Keratinocyte (primary cell): ENCODE measurements at places on chromosomes 7 and 10. TPM values are rescaled to one million over a fixed set of nuclear protein-coding genes. Genes with fewer than 3 reads are reported as not detected.

DNA sequence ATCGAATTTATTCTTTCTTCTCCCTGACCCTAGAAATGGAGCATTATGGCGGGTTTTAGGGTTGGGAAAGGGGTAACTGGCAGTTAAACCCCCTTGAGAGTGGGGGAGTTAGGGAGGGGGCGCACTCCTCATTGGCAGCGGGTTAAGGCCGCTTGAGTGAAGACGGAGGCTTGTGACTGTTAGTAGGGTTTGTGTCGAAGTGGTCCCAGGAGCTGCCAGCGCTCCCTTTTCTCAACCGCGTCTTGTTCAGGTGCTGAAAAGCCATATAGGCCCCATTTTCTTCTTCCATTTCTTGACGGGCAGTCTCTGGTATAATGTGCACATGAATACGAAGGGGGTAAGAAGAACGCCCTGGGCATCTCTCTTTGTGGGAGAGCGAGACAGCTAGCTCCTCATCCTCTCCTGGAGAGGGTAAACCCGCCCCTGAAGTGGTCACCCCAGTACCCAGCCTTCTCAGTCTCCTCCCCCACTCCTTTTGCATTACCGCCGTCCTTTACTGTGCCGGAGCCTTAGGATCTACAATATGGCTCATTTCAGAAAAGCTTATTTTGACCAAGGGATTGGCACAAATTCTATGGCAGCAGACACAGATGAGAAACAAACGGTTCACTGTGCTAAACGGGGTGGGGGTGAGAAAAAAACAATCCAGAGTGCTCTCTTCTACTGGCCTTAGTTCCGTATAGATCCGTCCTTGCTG lies 836 bp downstream of the KMT2E start:
- no peak for DNase-seq

LLCFC1 gene
- polyA plus RNA-seq = not detected in 3 replicates

DNA sequence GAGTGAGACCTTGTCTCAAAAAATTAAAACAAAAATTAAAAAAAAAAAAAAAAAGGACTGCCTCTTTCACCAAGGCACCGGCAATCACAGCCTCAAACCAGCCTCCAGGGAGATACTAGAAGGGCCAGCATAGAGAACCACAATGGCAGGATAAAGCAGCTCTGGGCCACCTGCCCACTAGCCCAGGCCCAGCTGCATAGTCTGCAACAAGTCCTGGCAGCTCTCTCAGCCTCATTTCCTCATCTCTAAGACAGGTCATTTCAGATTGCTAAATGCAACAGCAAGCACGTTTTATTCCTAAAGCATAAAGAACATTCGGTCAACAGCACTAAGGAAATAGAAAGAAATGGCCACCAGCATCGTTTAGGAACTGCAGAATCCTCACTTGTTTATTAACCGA lies 28.8 kb downstream of the XPNPEP1 start:
- DNase-seq = peak; percentile 52

NOS3 gene
- 0.77 to 1.2 TPM (median 0.95 TPM) in 3 replicates for polyA plus RNA-seq

FOXI2 gene
- not detected in 3 replicates for polyA plus RNA-seq

FXYD4 gene
- polyA plus RNA-seq = not detected in 3 replicates

GRCh38 chr10:67119651-67120050 lies 193.8 kb downstream of the LRRTM3 start:
- no peak for DNase-seq

GRCh38 chr10:86960003-86960862 lies 1.8 kb downstream of the SNCG start:
- no peak for DNase-seq

HTR5A gene
- polyA plus RNA-seq = not detected in 3 replicates

GRCh38 chr7:112886208-112886607 lies 96.0 kb upstream of the TMEM168 start:
- DNase-seq = no peak

DNA sequence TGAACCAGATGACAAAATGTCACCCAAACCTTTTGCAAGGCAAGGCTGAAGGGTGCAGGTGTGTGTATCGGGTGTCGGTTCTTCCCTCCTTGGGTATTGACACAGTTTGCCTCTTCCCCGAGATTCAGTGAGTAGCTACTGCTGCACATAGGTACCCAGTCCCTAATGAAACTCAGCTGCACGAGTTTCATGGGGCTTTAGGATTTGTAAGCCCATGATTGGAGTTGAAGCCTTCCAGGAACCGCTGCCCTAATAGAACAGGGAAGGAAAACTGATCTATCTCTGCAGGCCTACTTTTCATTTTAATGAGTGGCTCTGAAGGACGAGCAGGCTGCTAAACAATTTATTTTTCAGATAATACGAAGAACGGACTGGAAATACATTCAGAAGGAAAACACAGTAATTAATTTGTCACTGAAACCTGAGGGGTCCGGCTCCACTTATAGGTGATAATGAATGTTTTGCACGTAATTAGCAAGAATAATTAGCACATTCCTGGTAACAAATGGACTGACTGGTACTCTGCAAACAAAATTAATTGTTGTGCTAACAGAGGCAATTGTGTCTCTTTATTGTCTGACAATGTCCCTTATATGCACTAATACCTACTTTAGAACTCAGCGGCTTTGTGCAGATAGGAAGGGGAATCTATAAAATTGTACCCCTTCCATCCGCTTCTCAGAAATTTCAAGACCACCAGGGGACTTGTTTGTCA lies 49.6 kb upstream of the FZD8 start:
- DNase-seq = no peak

GRCh38 chr10:71705582-71705981 lies 14.0 kb downstream of the C10orf105 start:
- no peak for DNase-seq

ASZ1 gene
- not detected in 3 replicates for polyA plus RNA-seq

- DNase-seq = no peak
Observed at GRCh38 chr10:78286186-78286585, 252.5 kb downstream of the RPS24 start.

- no peak for DNase-seq
Observed at GRCh38 chr7:20713792-20714191, 72.9 kb downstream of the SP8 start.

DNA sequence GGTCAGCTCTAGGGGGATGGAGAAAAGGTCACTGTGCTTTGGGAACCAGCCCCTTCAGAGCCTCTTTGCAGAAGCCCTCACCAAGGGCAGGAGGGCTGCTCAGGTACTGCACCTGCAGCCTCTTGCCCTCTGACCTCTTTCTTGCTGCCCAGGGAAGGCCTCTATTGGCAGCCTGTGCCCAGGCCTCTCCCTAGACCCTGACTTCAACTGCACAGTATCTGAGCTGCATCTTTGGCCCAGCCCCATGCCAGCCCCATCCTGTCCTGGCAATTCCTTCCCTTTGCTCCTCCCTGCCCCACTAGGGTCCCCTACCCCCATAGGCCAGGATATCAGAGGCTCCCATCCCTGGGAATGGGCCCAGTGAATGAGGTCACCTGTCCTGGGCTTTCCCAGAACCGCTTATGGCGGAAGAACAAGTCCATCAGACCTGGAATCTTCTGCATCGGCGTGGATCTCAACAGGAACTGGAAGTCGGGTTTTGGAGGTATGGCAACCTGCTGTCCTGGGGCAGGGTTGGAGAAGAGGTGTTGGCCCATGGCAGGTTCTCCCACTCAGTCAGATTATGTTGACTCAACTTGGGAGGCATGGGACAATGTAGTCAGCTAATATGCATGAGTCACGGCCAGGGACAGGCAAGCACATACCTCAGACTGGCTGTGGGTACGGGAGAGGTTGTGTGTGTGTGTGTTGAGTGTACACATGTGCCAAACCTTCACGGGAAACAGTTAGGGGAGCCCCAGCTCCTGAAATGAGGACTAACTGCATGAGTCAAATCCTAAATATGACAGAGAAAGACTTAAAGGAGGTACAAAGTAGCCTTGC lies 17.1 kb upstream of the CPA1 start:
- peak; percentile 99 for DNase-seq

C10orf62 gene
- polyA plus RNA-seq = 0.06 to 0.08 TPM in 2 of 3 replicates, not detected in the other

DNA sequence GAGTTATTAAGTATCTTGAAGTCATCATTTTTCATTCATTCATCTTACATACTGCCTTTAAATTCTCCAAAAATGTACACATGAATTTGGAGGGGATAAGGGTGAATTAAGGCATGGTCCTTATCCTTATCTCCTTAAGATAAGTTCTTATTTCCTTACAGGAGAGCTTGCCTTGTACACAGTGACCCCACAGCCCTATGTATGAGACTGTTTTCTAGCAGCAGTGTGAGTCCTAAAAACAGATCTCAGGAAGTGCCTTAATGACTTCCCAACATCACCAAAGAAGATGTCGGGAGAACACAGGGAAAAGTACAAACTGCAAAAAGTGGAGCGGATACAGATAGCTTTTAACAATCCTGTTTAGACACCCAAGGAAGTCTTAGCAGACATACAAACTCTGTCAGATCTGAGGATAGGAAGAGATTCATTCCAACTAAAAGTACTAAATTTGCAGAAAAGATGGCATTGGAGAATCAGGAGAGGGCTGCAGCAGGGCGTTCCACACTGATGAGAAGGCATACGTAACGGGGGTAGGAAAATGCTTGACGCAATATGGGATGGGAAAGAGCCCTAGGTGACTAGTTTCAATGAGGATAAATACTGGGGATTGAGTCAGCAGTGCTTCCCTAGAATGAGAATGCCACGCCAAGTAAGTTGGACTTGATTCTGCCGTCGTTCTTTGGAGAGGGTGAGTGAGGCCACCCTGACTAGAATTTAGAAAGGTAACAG lies 570.2 kb downstream of the PARD3 start:
- DNase-seq = no peak

CTTNBP2 gene
- 0.55 to 1.3 TPM (median 0.63 TPM) in 3 replicates for polyA plus RNA-seq

GPR15LG gene
- polyA plus RNA-seq = 0.57 to 54.1 TPM (median 10.4 TPM) in 3 replicates

GRCh38 chr10:99769706-99770105 lies 12.7 kb upstream of the ABCC2 start:
- no peak for DNase-seq
